ENCODE measurements at places on chromosomes 6 and 20. TPM values are rescaled to one million over a fixed set of nuclear protein-coding genes. Genes with fewer than 3 reads are reported as not detected.

MEI4 gene
- total RNA-seq, result not detected

POU5F1 gene
- 0.27 TPM for total RNA-seq

MRAP2 gene
- 1.6 TPM for total RNA-seq

ENPP5 gene
- 0.14 TPM for total RNA-seq

CALHM4 gene
- total RNA-seq, result not detected

ENPP1 gene
- total RNA-seq, result 3.6 TPM

PLTP gene
- total RNA-seq, result 296 TPM

NKAIN2 gene
- total RNA-seq, result 1.1 TPM

CDSN gene
- not detected for total RNA-seq

CALHM5 gene
- total RNA-seq, result 2.5 TPM

ADAM33 gene
- total RNA-seq, result 132 TPM

TREM2 gene
- total RNA-seq, result 3.3 TPM

ADGRF1 gene
- not detected for total RNA-seq
